MM.1S (cell line): ENCODE measurements at places on chromosomes 4 and X.

DNA sequence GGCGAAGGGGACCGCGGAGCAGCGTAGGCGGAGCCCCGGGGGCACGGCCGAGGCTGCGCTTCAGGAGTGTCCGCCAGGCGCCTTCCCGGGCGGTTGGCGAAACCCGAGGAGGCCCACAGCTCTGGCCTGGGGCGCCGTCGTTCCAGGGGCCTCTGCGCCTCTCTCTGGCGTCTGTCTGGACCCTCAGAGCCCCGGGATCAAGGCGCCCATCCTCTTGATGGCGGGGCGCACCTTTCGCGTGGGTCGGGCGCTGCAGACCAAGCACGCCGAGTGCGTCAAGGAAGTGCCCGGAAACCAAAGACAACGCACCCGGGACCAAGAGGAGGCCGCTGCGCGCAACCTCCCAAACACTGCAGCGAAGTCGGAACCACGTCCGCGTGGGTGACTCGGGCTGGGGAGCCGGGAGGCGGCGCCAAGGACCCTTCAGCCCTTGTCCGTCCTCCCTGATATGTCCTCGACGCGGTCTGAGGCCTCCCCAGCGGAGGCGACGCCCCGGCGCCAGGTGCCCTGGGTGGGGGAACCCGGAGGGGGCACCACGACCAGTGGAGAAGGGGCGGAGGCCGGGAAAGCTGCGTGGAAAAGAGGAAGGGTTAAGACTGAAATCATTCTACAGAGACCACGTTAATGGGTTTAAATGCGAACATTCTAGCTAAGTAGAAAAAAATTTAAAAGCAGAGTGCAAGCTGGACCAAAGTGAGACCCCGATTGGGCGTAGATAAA, 9.9 kb downstream of the HMX1 start:
- no peaks in the 10 kb centered on the region; the same call in 1 of the 2 replicates for H3K4me1 ChIP-seq
- DNase-seq, result no peak
- no peak overlapping the region for H3K4me3 ChIP-seq
- peaks cover 97% of the 10 kb centered on the region for H3K27me3 ChIP-seq
- H3K27ac ChIP-seq, result no peak overlapping the region
- no peaks in the 10 kb centered on the region for H3K36me3 ChIP-seq

GRCh38 chr4:119053245-119053644, 82.4 kb upstream of the MYOZ2 start:
- no peaks in the 10 kb centered on the region for H3K36me3 ChIP-seq
- H3K27ac ChIP-seq, result no peak overlapping the region
- no peaks in the 10 kb centered on the region for H3K27me3 ChIP-seq

GRCh38 chrX:84161641-84162040, 26.4 kb downstream of the RPS6KA6 start:
- H3K4me3 ChIP-seq, result no peak overlapping the region
- H3K36me3 ChIP-seq, result no peaks in the 10 kb centered on the region
- no peak for DNase-seq
- no peak overlapping the region for H3K27ac ChIP-seq
- no peaks in the 10 kb centered on the region for H3K4me1 ChIP-seq
- H3K27me3 ChIP-seq, result no peaks in the 10 kb centered on the region

GRCh38 chr4:173398779-173399415, at the start of gene SCRG1:
SCRG1 (minus strand) TSS chr4:173399116; CDS start chr4:173391414, 7,702 bp downstream.
- no peak within 1 kb of the TSS for H3K4me3 ChIP-seq
- DNase-seq, result no peak
- H3K27ac ChIP-seq, result no peak within 1 kb of the TSS

DNA sequence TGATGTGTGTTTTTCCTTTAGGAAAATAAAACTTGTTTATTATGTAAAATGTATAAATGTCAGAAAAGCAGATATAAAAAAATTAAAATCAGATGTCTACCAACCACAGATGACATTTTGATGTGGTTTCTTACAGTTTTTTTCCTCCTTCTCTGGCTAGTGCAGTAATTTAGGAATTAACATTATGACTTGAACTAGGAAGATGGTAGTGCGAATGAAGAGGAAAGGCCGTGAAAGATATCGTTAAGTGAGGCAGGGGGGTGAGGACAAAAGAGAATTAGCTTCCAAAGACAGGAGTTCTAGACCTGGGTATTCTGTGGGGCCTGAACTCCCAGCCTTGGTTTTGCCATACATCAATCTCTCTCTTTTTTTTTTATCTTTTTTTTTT, 98.0 kb downstream of the RBM47 start:
- no peaks in the 10 kb centered on the region for H3K4me1 ChIP-seq
- no peaks in the 10 kb centered on the region for H3K27me3 ChIP-seq
- no peaks in the 10 kb centered on the region for H3K36me3 ChIP-seq
- no peak overlapping the region for H3K27ac ChIP-seq
- H3K4me3 ChIP-seq, result no peak overlapping the region

DNA sequence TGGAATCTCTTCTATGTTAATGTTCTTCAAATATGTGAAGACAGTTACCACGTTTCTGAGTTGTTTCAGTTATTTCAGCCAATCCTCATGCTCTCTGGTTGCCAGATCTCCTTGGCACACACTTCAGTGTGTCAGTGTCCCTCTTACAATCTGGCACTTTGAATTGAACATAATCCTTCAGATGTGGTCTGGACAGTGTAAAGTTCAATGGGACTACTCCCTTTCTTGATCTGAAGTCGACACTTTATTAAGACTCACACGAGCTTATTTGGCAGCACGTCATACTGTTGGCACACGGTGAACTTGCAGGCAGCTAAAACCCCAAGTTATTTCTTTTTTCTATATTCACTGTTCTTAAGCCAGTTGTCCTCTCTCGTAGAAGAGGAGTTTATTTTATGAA, 28.2 kb downstream of the ARSJ start:
- DNase-seq, result no peak
- H3K4me1 ChIP-seq, result no peaks in the 10 kb centered on the region
- H3K27me3 ChIP-seq, result no peaks in the 10 kb centered on the region
- no peaks in the 10 kb centered on the region for H3K36me3 ChIP-seq

DNA sequence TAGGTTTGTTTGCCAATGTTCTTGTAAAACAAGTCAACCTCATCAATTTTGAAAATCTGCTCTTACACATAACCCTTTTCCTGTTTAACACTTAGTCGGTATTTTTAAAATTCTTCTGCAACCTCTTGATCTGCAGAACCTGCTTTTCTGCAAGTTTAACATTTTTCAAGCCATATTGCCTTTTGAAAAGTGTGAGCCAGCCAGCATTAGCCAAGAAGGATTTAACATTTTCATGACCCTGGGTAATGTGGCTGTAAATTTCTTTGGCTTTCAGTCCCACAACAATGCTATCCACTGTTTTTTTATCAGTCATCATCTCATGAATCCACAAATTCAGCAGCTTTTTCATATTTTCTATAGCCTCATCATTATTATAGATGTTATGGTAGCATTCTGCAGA, 956.5 kb downstream of the FAT4 start:
- H3K4me3 ChIP-seq, result no peak overlapping the region
- H3K36me3 ChIP-seq, result no peaks in the 10 kb centered on the region
- DNase-seq, result no peak
- no peaks in the 10 kb centered on the region for H3K27me3 ChIP-seq

GRCh38 chrX:65971151-65971550, 68.7 kb downstream of the VSIG4 start:
- H3K27me3 ChIP-seq, result no peaks in the 10 kb centered on the region
- H3K4me1 ChIP-seq, result no peaks in the 10 kb centered on the region
- H3K4me3 ChIP-seq, result no peak overlapping the region
- DNase-seq, result no peak
- no peak overlapping the region for H3K27ac ChIP-seq
- no peaks in the 10 kb centered on the region for H3K36me3 ChIP-seq

DNA sequence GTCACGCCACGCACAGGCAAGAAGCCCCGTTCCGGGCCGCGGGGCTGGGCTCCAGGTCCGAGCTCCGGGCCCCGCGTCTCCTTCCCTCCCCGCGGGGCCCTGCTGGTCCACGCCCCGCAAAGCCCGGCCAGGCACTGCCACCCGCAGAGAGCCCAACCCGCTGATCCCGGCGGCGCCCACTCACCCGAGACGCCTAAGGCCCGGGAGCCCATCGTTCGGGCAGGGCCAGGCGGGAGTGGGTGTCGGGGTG, 870 bp downstream of the PDZD4 start:
- no peak for DNase-seq

DNA sequence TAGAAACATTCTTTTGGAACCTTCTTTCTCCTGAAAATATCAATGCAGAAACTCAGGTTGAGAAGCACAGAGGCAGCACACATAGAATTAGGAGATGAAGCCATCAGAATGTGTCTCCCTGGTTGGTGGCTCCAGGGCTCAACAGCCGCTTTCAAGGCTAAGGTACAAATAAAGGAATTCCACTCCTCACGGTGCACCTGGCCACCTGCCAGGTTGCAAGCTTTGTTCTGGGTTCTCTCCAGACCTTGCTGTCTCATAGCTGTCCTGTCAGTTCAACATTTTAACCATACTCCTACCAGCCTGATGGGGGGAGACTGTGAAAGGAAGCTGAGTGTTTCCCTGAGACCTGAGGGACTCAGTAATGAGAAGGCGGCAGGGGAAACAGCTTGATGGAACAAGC, 96.3 kb upstream of the HPF1 start:
- no peak for DNase-seq
- H3K4me3 ChIP-seq, result no peak overlapping the region
- H3K27me3 ChIP-seq, result no peaks in the 10 kb centered on the region
- H3K27ac ChIP-seq, result no peak overlapping the region

- H3K4me3 ChIP-seq, result no peak overlapping the region
- no peaks in the 10 kb centered on the region for H3K36me3 ChIP-seq
- H3K27ac ChIP-seq, result no peak overlapping the region
- no peaks in the 10 kb centered on the region for H3K27me3 ChIP-seq
These were observed 21.7 kb upstream of the ATXN3L start for GRCh38 chrX:13341491-13342101.
